AG04450 (cell line): ENCODE measurements at places on chromosomes 2 and 18. TPM values are rescaled to one million over a fixed set of nuclear protein-coding genes. Genes with fewer than 3 reads are reported as not detected.

The ITPRIPL1 gene
- 3.4 and 3.7 TPM in 2 replicates for polyA plus RNA-seq

The ASIC4 gene
- polyA plus RNA-seq = not detected in 2 replicates

The ADI1 gene
- polyA plus RNA-seq = 66.3 and 71.4 TPM in 2 replicates

The AFF3 gene
- polyA plus RNA-seq = 17.9 and 21.8 TPM in 2 replicates

The DOK6 gene
- polyA plus RNA-seq = 0.16 and 0.36 TPM in 2 replicates

The LIPG gene
- polyA plus RNA-seq = 0.11 and 0.19 TPM in 2 replicates

The SPEG gene
- polyA plus RNA-seq = 28.0 and 32.8 TPM in 2 replicates

The SS18 gene
- polyA plus RNA-seq = 120 and 126 TPM in 2 replicates

The SMC6 gene
- polyA plus RNA-seq = 10.2 and 18.3 TPM in 2 replicates

The ANKRD36C gene
- polyA plus RNA-seq = 4.8 and 5.0 TPM in 2 replicates

The NPAS2 gene
- 13.5 and 19.3 TPM in 2 replicates for polyA plus RNA-seq

The TYW5 gene
- 5.2 and 6.7 TPM in 2 replicates for polyA plus RNA-seq

The CPS1 gene
- polyA plus RNA-seq = 16.1 and 21.6 TPM in 2 replicates

The TRIM43 gene
- not detected in 2 replicates for polyA plus RNA-seq

The RAB1A gene
- polyA plus RNA-seq = 215 and 292 TPM in 2 replicates

The GATA6 gene
- polyA plus RNA-seq = 1.3 and 1.5 TPM in 2 replicates

The RNF149 gene
- 15.5 and 18.8 TPM in 2 replicates for polyA plus RNA-seq

The KCNG2 gene
- polyA plus RNA-seq = 0.38 and 0.57 TPM in 2 replicates

The MOCOS gene
- polyA plus RNA-seq = 4.2 and 5.1 TPM in 2 replicates

The SKOR2 gene
- polyA plus RNA-seq = not detected in 2 replicates

The XIRP2 gene
- 0.36 and 0.43 TPM in 2 replicates for polyA plus RNA-seq

The RNF125 gene
- 0.37 and 0.41 TPM in 2 replicates for polyA plus RNA-seq

The SMYD1 gene
- polyA plus RNA-seq = not detected in 2 replicates

The PROM2 gene
- polyA plus RNA-seq = 0.10 and 0.12 TPM in 2 replicates

The PHOSPHO2 gene
- 1.3 and 1.9 TPM in 2 replicates for polyA plus RNA-seq

The CCT4 gene
- 136 and 170 TPM in 2 replicates for polyA plus RNA-seq

The RTN4 gene
- 652 and 668 TPM in 2 replicates for polyA plus RNA-seq

The GRB14 gene
- not detected in 2 replicates for polyA plus RNA-seq

The IL1RN gene
- polyA plus RNA-seq = not detected in 2 replicates

The NUP35 gene
- 8.7 and 10.5 TPM in 2 replicates for polyA plus RNA-seq

The IL37 gene
- polyA plus RNA-seq = not detected in 2 replicates

The CACNB4 gene
- 0.19 and 0.22 TPM in 2 replicates for polyA plus RNA-seq

The ACMSD gene
- not detected in 2 replicates for polyA plus RNA-seq

The ADNP2 gene
- 6.8 and 7.2 TPM in 2 replicates for polyA plus RNA-seq

The TUBA3D gene
- polyA plus RNA-seq = not detected in 2 replicates

The PLGLB2 gene
- 2.9 and 4.5 TPM in 2 replicates for polyA plus RNA-seq

The PID1 gene
- polyA plus RNA-seq = 1.5 and 1.8 TPM in 2 replicates

The BCL2 gene
- 0.27 and 0.35 TPM in 2 replicates for polyA plus RNA-seq

The MALL gene
- 0.48 and 0.63 TPM in 2 replicates for polyA plus RNA-seq

The SH2D6 gene
- 0.10 and 0.15 TPM in 2 replicates for polyA plus RNA-seq

The HOXD11 gene
- not detected in 2 replicates for polyA plus RNA-seq

The MC4R gene
- 0.06 TPM in 1 of 2 replicates, not detected in the other for polyA plus RNA-seq

The DPP4 gene
- 54.7 and 61.0 TPM in 2 replicates for polyA plus RNA-seq

The RTP5 gene
- polyA plus RNA-seq = not detected in 2 replicates

The CEBPZOS gene
- 42.1 and 50.5 TPM in 2 replicates for polyA plus RNA-seq

The FBXO15 gene
- 0.91 and 1.4 TPM in 2 replicates for polyA plus RNA-seq

The ABCB11 gene
- not detected in 2 replicates for polyA plus RNA-seq

The EFHD1 gene
- polyA plus RNA-seq = 0.05 TPM in 1 of 2 replicates, not detected in the other

The SLC9A2 gene
- polyA plus RNA-seq = not detected in 2 replicates

The PRSS56 gene
- not detected in 2 replicates for polyA plus RNA-seq

The EML6 gene
- polyA plus RNA-seq = 0.12 and 0.30 TPM in 2 replicates

The CDH2 gene
- polyA plus RNA-seq = 42.6 and 45.9 TPM in 2 replicates

The RGPD4 gene
- polyA plus RNA-seq = not detected in 2 replicates

The LIMS3 gene
- polyA plus RNA-seq = 3.3 and 3.7 TPM in 2 replicates

The GCG gene
- polyA plus RNA-seq = 0.27 TPM in 1 of 2 replicates, not detected in the other

The ERFE gene
- polyA plus RNA-seq = 2.4 and 2.9 TPM in 2 replicates
